Stomach (tissue), 19 donors: ENCODE measurements at places on chromosomes 11 and 22. TPM values are rescaled to one million over a fixed set of nuclear protein-coding genes. Genes with fewer than 3 reads are reported as not detected.

OR5D14 gene
- polyA plus RNA-seq, result not detected

CLMP gene
- polyA plus RNA-seq, result 16.2 TPM

CSNK1E gene
- 69.3 TPM for polyA plus RNA-seq

SGSM1 gene
- 0.68 TPM for polyA plus RNA-seq

TXNRD2 gene
- 35.1 TPM for polyA plus RNA-seq

VSIG10L2 gene
- 1.4 TPM for polyA plus RNA-seq

GGT1 gene
- 87.1 TPM for polyA plus RNA-seq

PNPLA3 gene
- polyA plus RNA-seq, result 0.35 TPM

PDGFB gene
- 4.1 TPM for polyA plus RNA-seq

- no peak for DNase-seq
Observed at GRCh38 chr11:665062-665703, 28.1 kb downstream of the DRD4 start.

DNA sequence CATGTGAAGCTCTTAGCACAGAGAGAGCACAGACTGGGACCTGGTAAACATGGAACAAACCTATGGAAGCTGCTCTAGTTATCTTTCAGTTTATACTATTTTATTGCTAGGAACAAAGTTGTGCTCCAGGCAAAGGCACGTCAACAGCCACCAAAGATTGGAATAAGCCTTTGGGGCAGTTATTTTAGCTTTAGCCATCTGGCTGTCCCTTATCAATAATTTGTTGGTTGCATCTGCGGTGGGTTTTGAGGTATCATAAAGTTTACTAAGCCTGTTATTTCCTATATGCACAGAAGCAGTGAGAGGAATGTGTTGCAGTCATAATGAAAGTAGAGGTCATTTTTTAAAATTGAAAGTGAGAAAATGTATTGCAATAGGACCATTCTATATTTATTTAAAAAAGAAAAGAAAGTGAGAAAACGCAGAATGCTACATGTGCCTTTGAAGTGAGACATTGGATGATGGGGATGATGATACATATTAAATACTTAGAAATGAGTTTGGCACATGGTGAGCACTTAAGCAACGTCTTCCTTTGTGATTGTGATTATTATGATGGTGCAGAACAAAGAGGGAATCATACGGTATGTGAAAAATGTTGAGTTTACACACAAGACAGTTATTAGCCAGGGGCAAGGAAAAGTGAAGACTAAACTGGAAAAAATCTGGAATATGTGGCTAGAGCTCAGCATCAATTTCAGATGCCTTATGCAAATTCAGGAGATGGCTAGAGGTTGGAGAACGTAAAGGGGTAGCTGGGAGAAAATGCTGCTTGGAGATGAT, 58.3 kb downstream of the PRR5L start:
- no peak for DNase-seq

DNA sequence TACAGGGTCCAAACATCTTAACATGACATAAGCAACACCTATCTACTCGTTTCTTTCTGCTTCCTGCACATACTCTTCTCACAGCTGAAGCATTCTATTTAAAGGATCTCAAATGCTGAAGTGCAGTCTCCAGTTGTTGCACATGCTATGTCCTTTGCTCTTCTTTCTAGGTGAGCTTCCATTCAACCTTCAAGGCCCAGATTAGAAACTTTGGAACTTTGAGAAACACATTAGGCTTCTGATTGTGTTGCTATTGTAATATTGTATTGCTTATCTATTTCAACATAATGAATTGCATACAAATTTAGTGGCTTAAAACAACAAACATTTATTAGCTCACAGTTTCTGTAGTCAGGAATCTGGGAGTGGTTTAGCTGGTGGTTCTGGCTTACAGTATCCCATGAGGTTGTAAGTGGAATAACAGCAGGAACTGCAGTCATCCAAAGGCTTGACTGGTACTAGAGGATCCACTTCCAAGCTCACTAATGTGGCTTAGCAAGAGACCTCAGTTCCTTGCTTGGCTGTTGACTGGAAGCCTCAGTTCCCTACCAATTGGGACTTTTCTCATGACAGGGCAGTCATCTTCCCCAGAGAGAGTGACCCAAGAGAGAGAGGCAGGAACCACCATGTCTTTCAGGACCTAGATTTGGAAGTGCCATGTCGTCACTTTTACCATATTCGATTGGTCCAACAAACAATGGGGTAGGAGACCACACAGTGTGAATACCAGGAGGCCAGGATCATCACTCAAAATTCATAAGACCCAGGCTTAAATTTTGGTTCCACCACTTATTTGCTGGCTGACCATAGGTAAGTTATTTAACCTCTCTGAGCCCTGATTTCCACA, 27.2 kb upstream of the RASSF10 start:
- DNase-seq, result no peak

GRCh38 chr11:292211-293121, 3.5 kb downstream of the PGGHG start:
- no peak for DNase-seq

DNA sequence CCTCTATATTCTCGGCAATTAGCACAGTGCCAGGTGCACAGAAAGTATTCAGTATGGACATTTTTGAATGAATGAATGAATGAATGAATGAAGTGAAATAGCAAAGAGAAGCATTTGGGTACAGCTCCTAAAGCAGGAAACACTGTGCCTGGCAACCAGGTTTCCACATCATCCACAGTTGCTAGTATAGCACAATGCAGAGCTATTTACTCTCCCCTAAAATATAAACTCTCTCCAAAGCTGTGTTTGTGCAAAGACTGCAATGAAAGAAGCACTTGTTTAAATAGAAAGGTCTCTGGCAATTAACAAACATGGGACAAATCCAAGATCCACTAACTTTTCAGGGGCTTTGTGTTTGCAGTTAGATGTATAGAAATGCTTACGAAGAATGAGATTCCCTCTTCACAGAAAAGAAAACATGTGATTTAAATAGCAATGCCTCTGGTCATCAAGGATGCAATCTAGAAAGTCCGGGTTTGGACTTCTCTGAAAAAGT, 103.0 kb upstream of the OPCML start:
- DNase-seq, result no peak

GRCh38 chr11:122786896-122787295, 51.4 kb upstream of the CRTAM start:
- no peak for DNase-seq

- no peak for DNase-seq
Observed at GRCh38 chr11:135008001-135008405, 596.0 kb upstream of the B3GAT1 start.

GRCh38 chr11:88106666-88107065, 68.6 kb downstream of the RAB38 start:
- no peak for DNase-seq

GRCh38 chr22:31350410-31350863, 4.3 kb upstream of the PATZ1 start:
- peak; percentile 43 for DNase-seq

GRCh38 chr11:72321381-72321996, 77.5 kb upstream of the PHOX2A start:
- DNase-seq, result no peak

GRCh38 chr11:108926171-108926840, 261.4 kb downstream of the DDX10 start:
- DNase-seq, result no peak

DNA sequence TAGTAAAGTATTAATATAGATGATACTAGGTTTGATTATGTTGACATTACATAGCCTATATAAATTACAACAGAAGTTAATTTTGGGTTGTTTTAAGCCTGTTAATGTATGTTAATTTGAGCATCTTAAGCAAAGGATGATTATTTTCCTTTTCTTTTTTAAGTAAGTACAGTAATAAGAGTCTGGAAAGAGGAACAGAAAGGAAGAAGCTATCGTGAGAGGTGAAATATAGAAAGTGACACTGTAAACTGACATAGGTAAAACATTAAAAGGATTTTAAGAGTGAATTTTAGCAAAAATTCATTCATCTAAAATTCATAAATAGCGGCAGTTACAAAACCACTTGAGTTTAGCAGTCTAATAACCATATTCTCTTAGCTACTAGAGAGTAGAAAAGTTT, 45.5 kb downstream of the FAR1 start:
- no peak for DNase-seq

- no peak for DNase-seq
Observed at GRCh38 chr11:20452585-20452984, 65.1 kb downstream of the PRMT3 start.

DNA sequence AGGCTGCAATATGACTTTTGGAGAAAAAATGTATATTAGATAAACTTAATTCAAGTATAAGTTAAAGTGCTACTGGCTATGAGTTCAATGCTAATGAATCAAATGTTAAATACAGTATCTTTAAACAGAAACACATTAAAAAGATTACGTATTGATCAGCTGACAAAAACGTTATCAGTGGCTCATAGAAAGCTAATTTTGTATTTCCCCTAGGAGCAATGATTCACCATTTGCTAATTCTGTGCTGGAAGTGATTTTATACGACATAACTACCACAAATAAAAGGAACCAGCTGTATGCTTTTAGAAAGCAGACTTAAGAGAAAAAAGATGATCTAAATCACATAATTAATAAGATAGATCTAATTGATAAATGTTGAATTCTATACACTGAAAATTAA, 43.6 kb downstream of the MRE11 start:
- no peak for DNase-seq

DNA sequence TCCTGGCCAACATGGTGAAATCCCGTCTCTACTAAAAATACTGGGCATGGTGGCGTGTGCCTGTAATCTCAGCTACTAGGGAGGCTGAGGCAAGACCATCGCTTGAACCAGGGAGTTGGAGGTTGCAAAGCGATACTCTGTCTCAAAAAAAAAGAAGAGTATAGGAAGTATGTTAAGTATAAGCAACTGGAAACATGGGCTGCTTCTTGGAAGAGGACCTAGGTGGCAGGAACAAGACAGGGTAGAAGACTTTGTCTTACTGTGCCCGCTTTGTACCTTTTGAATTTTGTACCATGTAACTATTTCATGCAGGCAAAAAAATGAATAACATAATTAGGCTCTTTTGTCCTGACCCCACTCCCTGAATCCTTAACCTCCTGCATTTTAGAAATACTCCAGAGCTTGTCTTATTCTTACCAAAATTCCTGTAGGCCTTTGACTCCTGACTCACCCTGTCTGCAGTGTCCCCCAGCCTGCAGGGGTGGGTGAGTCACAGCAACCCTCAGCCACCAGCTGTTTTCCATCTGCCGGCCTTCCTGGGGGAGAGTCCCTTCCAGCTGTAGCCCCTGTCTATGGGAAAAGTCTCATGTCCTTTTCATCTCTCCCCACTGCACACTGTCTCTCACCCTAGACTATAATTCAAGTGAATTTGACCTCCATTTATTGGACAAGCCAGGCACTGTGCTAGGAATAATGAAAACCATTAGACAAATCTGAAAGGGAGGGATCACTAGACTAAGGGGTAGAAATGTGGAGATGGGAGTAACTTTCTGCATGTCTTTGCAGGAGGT, 41.8 kb downstream of the TXN2 start:
- peak; percentile 73 for DNase-seq

DNA sequence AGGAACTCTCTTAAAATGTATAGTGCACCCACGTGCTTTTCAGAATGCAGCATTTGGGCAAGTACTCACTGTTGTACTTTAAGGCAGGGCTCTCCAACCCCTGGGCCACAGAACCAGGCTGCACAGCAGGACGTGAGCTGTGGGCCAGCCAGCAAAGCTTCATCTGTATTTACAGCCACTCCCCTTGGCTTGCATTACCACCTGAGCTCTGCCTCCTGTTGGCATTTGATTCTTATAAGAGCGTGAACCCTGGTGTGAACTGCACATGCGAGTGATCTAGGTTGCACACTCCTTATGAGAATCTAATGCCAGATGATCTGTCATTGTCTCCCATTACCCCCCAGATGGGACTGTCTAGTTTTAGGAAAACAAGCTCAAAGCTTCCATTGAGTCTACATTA, 3.0 kb downstream of the C11orf58 start:
- DNase-seq, result peak; percentile 49

DNA sequence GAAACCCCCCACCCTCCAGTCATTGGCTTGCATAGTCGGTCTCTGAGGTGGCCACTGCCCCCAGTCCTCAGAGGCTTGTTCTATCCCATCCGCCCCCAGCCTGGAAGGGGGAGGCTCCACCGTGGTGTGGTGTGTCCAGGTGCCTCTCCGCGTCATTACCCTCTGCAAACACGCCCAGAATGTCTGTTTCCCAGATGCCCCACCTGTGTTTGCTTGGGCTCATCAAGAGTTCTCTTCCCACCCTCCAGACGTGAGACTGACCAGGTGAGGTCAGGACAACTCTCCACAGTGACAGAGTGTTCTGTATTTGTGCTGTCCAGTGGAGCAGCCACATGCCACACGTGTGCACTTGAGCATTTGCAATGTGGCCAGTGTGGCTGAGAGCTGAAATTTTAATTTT, 24.9 kb downstream of the LRRC10B start:
- DNase-seq, result peak; percentile 73

- peak; percentile 71 for DNase-seq
Observed at GRCh38 chr22:38862375-38863329, 9.4 kb downstream of the CBX6 start.

- peak; percentile 59 for DNase-seq
Observed at GRCh38 chr11:975827-976226, 50.2 kb downstream of the AP2A2 start.

GRCh38 chr22:38214302-38215056, 12.7 kb downstream of the MAFF start:
- peak; percentile 63 for DNase-seq

DNA sequence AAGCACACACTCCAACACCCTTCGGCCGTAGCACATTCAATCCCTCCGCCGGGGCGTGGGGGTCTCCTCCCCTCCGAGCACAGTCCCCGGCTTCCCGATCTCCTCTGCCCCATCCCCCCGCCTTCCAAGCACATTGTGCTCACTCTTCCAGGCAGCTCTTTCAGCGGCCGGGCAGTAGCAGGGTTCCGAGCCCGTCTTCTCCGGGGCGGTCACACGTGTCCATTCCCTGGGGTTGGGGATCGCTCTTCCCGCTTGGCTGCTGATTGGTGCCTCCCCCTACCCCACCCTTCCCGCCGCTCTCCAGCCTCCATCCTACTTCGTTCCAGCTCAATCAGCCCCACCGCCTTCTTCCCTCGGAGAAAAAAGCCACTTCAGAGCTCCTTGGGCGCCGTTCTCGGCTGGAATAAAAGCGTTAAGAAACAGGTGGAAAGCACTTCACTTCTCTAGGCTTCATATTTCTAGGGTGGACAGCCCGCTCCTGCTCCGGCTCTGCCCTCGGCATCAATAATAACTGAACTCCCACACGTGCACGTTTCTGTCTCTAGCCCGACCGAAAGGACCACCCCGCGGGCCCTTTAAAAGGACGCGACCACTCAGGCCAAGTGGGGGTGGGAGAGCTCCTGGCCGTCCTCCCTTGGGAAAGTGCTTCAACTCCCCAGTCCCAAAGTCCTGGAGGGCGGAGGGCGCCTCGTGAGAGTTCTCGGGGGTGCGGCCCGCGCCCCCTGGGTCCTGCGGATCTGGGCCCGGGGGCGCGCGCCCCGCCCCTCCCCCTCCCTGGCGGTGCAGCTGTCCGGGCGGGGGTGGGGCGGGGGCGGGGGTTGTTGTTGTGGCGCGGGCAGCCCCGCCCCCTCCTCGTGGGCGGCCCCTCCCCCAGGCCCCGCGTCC, 464 bp upstream of the CECR2 start:
- DNase-seq, result no peak

- DNase-seq, result no peak
Observed at GRCh38 chr22:21948824-21949568, 3.7 kb downstream of the PPM1F start.
